ENCODE measurements at places on chromosomes 11 and 22. TPM values are rescaled to one million over a fixed set of nuclear protein-coding genes. Genes with fewer than 3 reads are reported as not detected.

GRCh38 chr11:113372309-113372708 lies 15.3 kb upstream of the ANKK1 start:
- no peak overlapping the region for H3K4me3 ChIP-seq
- no peak for DNase-seq
- H3K36me3 ChIP-seq, result no peaks in the 10 kb centered on the region
- H3K27me3 ChIP-seq, result no peaks in the 10 kb centered on the region
- H3K27ac ChIP-seq, result no peak overlapping the region

- no peak overlapping the region for H3K27ac ChIP-seq
- no peaks in the 10 kb centered on the region for H3K36me3 ChIP-seq
- H3K27me3 ChIP-seq, result no peaks in the 10 kb centered on the region
- H3K4me3 ChIP-seq, result no peak overlapping the region
- no peaks in the 10 kb centered on the region for H3K4me1 ChIP-seq
Measured at GRCh38 chr11:128161994-128162393, 425.4 kb downstream of the ETS1 start.

- H3K4me3 ChIP-seq, result no peak overlapping the region
- no peaks in the 10 kb centered on the region for H3K36me3 ChIP-seq
- H3K27ac ChIP-seq, result no peak overlapping the region
- H3K4me1 ChIP-seq, result peaks cover 5% of the 10 kb centered on the region
- DNase-seq, result no peak
Measured at GRCh38 chr11:19786644-19787043, 74.0 kb downstream of the NAV2 start.

DNA sequence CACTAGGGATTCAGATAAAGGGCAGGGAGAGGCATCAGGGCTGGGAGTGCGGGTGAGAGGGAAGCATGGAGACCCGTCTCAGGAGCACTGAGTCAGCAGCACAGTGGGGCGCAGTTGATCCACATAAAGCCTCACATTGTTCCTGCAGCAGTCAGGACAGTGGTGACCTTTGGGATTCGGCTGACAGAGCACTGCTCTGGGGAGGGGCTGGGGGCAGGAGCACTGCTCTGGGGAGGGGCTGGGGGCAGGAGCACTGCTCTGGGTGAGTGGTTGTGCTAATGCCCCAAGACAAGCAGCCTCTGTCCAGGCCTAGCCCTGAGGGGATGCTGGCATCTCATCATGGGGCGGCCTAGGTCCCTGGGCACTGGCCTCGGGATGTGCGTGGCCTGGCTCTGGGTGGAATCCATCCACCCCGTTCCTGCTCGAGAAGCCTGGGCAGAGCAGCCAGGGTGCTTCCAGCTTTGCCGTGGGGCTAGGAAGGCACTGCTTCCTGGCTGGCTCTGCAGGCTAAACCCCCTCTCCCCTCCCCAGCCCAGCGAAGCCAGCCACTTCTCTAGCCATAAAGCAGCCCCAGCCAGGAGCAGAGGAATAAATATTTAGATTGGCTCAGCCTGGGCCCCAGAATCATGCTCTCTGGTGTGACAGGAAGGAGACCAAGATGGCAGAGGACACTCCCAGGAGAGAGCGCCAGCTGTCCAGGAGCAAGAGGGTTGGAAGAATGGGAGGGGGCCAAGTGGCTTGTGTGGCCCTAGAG lies 7.3 kb downstream of the OAF start:
- H3K27me3 ChIP-seq, result no peaks in the 10 kb centered on the region
- H3K36me3 ChIP-seq, result no peaks in the 10 kb centered on the region
- DNase-seq, result no peak
- H3K4me1 ChIP-seq, result no peaks in the 10 kb centered on the region
- H3K27ac ChIP-seq, result no peak overlapping the region
- H3K4me3 ChIP-seq, result no peak overlapping the region

Gene BATF2
- 3.2 TPM for total RNA-seq

Gene NAALADL1
- 8.5 TPM for total RNA-seq
